ENCODE measurements at places on chromosomes 2 and 18. TPM values are rescaled to one million over a fixed set of nuclear protein-coding genes. Genes with fewer than 3 reads are reported as not detected.

Gene CENPA
- not detected for total RNA-seq

Gene PTRHD1
- total RNA-seq = 8.4 TPM

Gene SIX2
- not detected for total RNA-seq

Gene MAT2A
- total RNA-seq = 278 TPM

Gene RGPD3
- total RNA-seq = not detected

- H3K36me3 ChIP-seq = no peaks in the 10 kb centered on the region
- no peak overlapping the region for H3K4me3 ChIP-seq
- peak; percentile 43 for DNase-seq
- peaks cover 18% of the 10 kb centered on the region for H3K4me1 ChIP-seq
Measured at GRCh38 chr2:237056287-237056875, 29.3 kb upstream of the COPS8 start.

DNA sequence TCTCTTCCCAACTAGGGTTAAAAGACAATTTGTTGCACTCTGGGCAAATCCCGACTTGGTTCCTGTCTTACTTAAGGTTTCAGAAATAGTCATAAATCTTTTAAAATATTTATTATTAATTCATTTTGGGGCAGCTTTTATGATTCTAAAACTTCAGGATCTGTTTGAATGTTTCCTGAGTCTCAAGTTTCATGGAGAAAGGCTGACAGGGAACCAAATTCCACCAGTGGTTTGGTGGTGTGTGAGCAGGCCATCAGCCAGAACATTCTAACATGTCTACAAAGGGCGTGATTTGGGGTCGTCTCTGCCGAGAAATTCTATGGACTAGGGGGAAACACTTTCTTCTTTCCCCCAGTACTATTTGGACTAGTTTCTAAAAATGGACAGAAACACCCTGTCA lies 366.4 kb downstream of the ZNF521 start:
- DNase-seq = no peak
- no peak overlapping the region for H3K27ac ChIP-seq
- no peaks in the 10 kb centered on the region for H3K27me3 ChIP-seq
- no peaks in the 10 kb centered on the region for H3K36me3 ChIP-seq
- H3K4me1 ChIP-seq = no peaks in the 10 kb centered on the region

DNA sequence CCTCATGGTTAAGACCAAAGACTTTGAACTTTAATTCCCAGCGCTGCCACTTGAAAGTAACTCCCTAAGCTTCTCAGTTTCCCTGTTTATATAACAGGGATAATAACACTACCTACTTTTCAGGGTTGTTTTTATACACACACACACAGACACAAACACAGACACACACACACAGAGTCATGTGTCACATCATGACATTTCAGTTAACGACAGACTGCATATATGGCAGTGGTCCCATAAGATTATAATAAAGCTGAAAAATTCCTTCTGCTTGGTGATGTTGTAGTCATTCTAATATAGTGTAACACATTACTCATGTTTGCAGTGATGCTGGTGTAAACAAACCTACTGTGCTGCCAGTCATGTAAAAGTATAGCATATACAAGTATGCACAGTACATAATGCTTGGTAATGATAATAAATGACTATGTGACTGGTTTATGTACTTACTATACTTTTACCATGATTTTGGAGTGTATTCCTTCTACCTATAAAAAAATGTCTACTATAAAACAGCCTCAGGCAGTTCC lies 89.2 kb upstream of the ITGA4 start:
- H3K4me1 ChIP-seq = no peaks in the 10 kb centered on the region
- H3K27ac ChIP-seq = no peak overlapping the region
- DNase-seq = no peak
- H3K36me3 ChIP-seq = no peaks in the 10 kb centered on the region

DNA sequence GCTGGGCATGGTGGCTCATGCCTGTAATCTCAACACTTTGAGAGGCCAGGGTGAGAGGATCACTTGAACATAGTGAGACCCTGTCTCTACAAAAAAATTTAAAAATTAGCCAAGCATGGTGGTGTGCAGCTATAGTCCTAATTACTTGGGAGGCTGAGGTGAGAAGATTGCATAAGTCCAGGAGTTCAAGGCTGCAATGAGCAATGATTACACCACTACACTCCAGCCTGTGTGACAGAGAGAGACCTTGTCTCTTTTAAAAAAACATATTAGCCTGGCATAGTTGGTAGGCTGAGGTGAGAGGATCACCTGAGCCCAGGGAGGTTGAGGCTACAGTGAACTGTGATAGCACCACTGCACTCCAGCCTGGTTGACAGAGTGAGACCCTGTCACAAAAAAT lies 13.7 kb downstream of the TRAPPC8 start:
- DNase-seq = no peak
- no peaks in the 10 kb centered on the region for H3K27me3 ChIP-seq
- peaks cover 14% of the 10 kb centered on the region for H3K4me1 ChIP-seq

DNA sequence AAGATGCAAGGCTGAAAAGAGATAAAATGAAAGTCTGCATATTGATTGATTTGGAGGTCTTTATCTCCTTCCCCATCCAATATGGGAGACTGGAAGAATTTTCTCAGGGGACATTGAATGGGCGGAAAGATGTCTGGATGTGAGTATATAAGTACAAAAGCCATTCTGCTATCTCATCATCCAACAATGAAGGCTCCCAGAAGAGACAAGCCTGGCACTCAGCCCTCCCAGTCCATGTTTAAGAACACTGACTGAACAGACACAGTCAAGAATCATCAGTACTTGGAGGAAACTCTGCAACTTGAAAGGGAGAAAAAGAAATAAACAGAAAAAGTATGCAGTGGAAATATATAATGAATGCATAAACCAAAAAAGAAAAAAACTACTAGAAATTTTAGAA lies 80.9 kb downstream of the PTRHD1 start:
- H3K4me3 ChIP-seq = no peak overlapping the region
- peaks cover 56% of the 10 kb centered on the region for H3K36me3 ChIP-seq
- no peaks in the 10 kb centered on the region for H3K27me3 ChIP-seq
- no peaks in the 10 kb centered on the region for H3K4me1 ChIP-seq

DNA sequence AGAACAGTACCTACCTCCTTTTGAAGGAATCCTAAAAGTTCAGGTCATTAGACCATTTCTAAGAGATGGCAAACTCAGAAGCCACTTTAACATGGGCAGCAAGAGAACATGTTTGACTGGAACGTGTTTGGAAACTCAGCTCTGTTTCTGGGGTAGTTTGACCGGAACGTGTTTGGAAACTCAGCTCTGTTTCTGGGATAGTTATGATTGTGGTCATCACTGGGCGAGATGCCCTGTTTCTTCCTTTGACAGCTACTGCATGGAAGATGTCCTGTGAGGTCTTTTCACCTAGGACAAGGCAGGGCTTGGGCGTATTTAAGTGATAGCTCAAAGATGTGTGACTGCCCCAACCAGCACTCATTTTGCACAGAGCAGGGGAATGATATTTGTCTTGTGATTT lies 19.9 kb upstream of the SERPINB13 start:
- no peaks in the 10 kb centered on the region for H3K4me1 ChIP-seq
- no peaks in the 10 kb centered on the region for H3K36me3 ChIP-seq
- no peak for DNase-seq
- H3K27me3 ChIP-seq = no peaks in the 10 kb centered on the region

GRCh38 chr2:142870526-142870925 lies 6.9 kb upstream of the KYNU start:
- H3K4me1 ChIP-seq = peaks cover 21% of the 10 kb centered on the region
- no peaks in the 10 kb centered on the region for H3K36me3 ChIP-seq
- H3K4me3 ChIP-seq = no peak overlapping the region
- H3K27ac ChIP-seq = no peak overlapping the region

DNA sequence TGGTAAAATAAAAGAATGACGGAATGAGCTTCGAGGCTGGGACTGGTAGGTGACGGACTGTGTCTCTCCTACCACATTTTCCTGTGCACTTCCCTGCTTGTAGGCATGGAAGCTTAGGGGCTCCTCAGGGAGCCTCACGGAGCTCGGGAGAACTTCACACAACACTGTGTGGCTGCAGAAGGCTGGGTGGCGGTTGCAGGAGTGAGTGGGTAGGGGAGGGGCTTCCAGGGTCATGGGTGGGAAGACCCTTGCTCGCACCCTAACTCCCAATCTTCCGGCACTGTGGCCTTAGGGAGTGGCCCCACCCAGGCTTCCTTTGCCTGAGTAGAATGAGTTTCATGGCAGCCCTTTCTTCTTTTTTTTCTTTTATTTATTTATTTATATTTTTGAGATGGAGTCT lies 128.6 kb downstream of the INHBB start:
- H3K27ac ChIP-seq = peak overlapping the region; percentile 79
- no peak for DNase-seq
- H3K36me3 ChIP-seq = no peaks in the 10 kb centered on the region
- no peaks in the 10 kb centered on the region for H3K27me3 ChIP-seq
- H3K4me1 ChIP-seq = peaks cover 59% of the 10 kb centered on the region
- H3K4me3 ChIP-seq = no peak overlapping the region

DNA sequence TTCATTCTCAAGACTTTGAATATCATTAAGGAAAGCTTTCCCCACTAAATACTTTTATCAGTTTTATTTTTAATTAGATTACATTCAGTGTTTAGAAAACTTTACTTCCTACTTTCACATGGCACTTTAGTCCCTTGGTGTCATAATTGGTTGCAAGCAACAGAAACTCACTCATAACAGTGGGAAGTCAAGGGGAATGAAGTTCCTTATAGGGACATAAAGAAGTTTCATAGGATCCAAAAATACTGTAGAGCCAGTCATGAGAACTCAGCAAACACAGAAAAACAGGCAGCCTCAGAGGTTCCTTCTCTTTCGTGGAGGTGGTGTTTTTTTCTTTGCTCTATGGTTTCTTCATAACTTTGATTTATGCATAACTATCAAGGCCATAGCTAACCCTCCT lies 809.0 kb downstream of the BCL11A start:
- H3K27ac ChIP-seq = no peak overlapping the region
- no peaks in the 10 kb centered on the region for H3K4me1 ChIP-seq
- H3K27me3 ChIP-seq = no peaks in the 10 kb centered on the region
- no peak overlapping the region for H3K4me3 ChIP-seq
- H3K36me3 ChIP-seq = no peaks in the 10 kb centered on the region

- no peaks in the 10 kb centered on the region for H3K4me1 ChIP-seq
- H3K27ac ChIP-seq = no peak overlapping the region
- no peaks in the 10 kb centered on the region for H3K36me3 ChIP-seq
- H3K4me3 ChIP-seq = no peak overlapping the region
- DNase-seq = no peak
Measured at GRCh38 chr2:176521878-176522670, 252.8 kb downstream of the MTX2 start.

DNA sequence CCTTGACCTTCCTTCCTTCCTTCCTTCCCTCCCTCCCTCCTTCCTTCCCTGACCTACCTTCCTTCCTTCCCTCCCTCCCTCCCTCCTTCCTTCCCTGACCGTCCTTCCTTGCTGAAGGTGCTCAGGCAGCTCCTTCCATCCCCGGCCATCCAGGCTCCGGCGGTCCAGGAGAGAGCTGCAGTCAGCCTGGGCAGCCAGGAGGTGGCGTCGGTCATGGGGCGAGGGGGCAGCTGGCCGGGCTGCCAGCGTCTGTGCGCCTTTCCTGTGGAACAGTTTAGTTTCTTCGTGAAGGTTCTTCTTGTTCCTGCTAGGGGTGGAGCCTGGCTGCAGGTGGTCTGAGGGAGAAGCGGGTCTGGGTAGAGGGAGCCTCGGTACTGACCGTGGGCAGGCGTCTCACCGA lies 15.7 kb downstream of the GPR35 start:
- H3K4me1 ChIP-seq = no peaks in the 10 kb centered on the region
- H3K4me3 ChIP-seq = no peak overlapping the region
- H3K36me3 ChIP-seq = no peaks in the 10 kb centered on the region
- H3K27me3 ChIP-seq = peaks cover 5% of the 10 kb centered on the region
- DNase-seq = peak; percentile 50

DNA sequence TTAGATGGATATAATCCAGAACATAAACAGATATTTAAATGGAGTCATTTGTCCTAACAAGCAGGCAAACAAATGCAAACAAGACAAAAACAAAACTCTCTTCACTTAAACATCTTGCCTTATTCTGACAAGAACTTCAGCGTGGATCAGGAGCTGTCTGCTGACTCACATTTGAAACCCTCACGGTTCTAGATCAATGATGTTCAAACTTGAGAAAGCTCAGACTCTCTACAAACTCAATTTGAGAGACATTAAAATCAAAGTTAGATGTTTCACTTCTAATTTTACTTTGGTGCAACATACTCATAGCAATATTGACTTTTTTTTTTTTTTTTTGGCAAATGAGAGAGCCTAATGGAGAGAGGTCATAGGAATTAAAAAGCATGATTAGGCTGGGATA lies 362.8 kb upstream of the SLC14A2 start:
- peaks cover 48% of the 10 kb centered on the region for H3K4me1 ChIP-seq
- no peak overlapping the region for H3K4me3 ChIP-seq
- no peak overlapping the region for H3K27ac ChIP-seq
- no peak for DNase-seq

DNA sequence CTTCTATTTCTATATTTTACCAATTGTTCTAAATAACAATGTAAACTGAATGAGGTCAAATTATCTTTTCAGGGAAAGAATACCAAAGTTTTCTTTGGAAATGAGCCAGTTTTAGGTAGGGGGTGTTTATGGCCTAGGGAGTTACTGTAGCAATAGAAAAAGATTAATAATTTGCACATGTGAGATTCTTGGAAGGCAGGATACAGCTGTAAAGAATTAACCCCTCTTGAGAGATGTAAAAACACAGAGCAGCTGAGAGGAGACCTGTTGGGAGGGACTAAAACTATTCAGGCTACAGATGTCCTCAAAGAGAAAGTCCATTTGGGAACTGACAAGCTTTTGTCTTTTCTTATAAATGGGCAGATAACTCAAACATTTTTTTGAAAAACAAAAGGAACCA lies 182.2 kb downstream of the FIGN start:
- no peaks in the 10 kb centered on the region for H3K36me3 ChIP-seq
- DNase-seq = peak; percentile 16
- no peak overlapping the region for H3K4me3 ChIP-seq
- no peaks in the 10 kb centered on the region for H3K27me3 ChIP-seq
- no peaks in the 10 kb centered on the region for H3K4me1 ChIP-seq
- no peak overlapping the region for H3K27ac ChIP-seq

Measured in stomach (tissue), 19 donors.